Left ventricle myocardium inferior (tissue), 1 donor: ENCODE measurements at places on chromosomes 13 and 19. TPM values are rescaled to one million over a fixed set of nuclear protein-coding genes. Genes with fewer than 3 reads are reported as not detected.

DNA sequence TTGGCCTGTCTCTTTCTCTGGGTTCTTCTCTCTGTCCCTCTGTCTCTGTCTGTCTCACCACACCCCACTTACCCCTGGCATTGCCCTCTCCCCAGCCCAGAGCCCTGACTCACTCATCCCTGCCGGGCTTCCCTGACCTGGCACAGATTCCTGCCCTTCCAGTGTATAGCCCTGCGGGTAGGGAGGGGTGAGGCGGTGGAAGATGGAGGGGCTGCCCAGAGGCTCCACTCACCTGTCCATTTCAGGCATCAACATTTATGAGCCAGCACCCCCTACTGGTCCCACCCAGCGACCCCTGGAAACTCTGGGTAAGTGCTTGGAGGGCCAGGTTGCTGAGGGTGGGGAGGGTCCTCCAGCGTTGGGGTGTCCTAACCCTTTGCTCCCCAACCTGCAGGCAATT is 1.0 kb downstream of the NCCRP1 start:
- H3K27me3 ChIP-seq, result peaks cover 97% of the 10 kb centered on the region
- H3K36me3 ChIP-seq, result no peaks in the 10 kb centered on the region
- no peak overlapping the region for H3K27ac ChIP-seq
- no peak for DNase-seq
- no peak overlapping the region for H3K4me3 ChIP-seq

- peaks cover 22% of the 10 kb centered on the region for H3K36me3 ChIP-seq
- no peaks in the 10 kb centered on the region for H3K27me3 ChIP-seq
- DNase-seq, result peak; percentile 66
Measured at GRCh38 chr19:35267353-35267817, 1.4 kb upstream of the USF2 start.

Gene PTPRS
- total RNA-seq, result 40.0 TPM

Gene KCNN1
- 0.38 TPM for total RNA-seq

DNA sequence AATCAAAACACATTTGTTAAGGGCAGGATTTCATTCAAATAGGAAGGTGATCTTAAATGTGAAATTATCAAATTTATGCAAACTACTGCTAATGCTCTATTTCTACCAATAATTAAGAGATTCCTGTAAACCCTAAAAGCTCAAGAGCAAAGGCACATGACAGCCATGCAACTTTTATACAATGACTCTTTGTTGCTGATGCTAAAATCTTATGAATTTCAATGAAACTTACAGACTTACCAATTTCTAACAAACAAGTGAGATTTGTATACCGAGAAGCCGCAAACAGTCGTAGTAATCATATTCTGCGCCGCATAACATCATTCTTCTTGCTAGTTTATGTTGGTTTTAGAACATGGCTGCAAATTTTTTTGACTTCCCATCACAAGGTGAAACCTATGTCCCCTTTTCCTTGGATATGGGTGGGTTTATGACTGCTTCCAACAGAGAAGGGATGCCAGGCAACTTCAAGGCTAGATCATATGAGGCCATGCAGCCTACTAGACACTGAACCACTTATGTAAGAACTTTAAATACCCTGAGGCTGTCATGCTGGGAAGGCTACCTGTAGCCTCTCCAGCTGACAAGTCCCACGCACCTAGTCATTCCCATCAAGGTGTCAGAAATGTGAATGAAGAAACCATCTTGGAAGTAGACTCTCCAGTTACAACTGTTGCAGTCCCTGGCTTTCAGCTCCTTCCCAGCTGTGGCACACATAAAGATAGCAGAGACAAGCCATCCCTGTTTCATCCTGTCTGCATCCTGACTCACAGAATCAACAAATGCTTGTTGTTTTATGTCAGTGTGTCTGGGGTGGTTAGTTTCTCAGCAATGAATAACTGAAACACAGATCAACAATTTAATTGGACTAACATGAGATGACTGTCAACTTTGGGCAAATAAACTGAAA is 42.0 kb downstream of the LNX2 start:
- H3K4me1 ChIP-seq, result peaks cover 10% of the 10 kb centered on the region
- no peak for DNase-seq
- H3K27me3 ChIP-seq, result no peaks in the 10 kb centered on the region
- H3K4me3 ChIP-seq, result no peak overlapping the region
- H3K27ac ChIP-seq, result no peak overlapping the region

DNA sequence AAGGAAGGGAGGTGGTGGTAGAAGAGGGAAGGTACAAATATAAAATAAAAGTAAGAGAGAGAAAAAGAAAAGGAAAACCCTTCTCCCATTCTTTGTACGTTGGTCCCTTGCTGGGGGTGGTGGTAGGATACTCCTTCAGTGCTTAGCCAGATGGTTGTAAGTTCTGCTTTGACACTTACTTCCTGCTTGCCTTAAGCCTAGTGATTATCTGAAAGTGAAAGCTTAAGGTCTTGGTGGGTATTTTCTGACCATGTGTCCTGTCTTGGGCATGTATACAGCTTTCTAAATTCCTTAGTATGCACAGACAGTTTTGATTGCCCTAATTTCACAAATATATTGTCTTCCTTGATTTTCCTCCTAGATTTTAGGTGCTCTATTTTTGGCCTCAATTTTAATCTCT is 314.8 kb downstream of the PCDH17 start:
- H3K27ac ChIP-seq, result no peak overlapping the region
- no peaks in the 10 kb centered on the region for H3K4me1 ChIP-seq
- H3K27me3 ChIP-seq, result no peaks in the 10 kb centered on the region
- no peaks in the 10 kb centered on the region for H3K36me3 ChIP-seq

Gene GZMM
- not detected for total RNA-seq

Gene CGB1
- not detected for total RNA-seq

GRCh38 chr13:93941444-93941843 is 538.0 kb downstream of the DCT start:
- no peak overlapping the region for H3K27ac ChIP-seq
- DNase-seq, result no peak
- no peaks in the 10 kb centered on the region for H3K4me1 ChIP-seq
- H3K4me3 ChIP-seq, result no peak overlapping the region
- H3K27me3 ChIP-seq, result no peaks in the 10 kb centered on the region

GRCh38 chr13:44601586-44601985 is 25.5 kb upstream of the TSC22D1 start:
- no peaks in the 10 kb centered on the region for H3K36me3 ChIP-seq
- no peak for DNase-seq
- no peaks in the 10 kb centered on the region for H3K4me1 ChIP-seq
- no peak overlapping the region for H3K27ac ChIP-seq
- no peak overlapping the region for H3K4me3 ChIP-seq

DNA sequence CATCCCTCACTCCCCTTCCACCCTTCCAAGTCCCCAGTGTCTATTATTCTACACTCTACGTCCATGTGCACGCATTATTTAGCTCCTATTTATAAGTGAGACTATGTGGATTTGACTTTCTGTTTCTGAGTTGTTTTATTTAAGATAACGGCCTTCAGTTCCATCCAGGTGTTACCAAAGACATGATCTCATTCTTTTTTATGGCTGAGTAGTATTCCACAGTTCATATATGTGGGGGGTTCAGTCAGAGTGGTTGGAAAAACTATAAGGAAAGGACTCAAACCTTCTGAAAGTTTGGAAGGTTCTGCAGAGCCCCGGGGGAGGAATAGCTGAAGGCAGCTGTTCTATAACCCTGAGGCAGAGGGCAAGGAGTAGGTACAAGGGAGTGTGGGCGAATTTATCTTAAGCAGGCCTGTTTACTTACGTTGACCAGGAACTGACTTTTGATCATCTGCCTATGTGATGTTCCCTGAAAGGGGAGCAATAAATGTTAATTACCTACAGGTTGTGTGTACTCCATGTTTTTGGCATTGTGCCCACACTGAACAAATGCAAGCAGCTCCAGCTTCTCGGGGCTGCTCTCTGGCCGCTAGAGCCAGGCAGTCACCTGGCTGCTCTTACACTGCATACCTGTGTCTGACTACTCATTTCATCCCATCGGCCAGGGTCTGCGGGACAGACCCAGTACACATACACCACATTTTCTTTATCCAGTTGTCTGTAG is 13.5 kb upstream of the ADGRE1 start:
- H3K36me3 ChIP-seq, result no peaks in the 10 kb centered on the region
- no peaks in the 10 kb centered on the region for H3K4me1 ChIP-seq
- H3K4me3 ChIP-seq, result no peak overlapping the region
- H3K27me3 ChIP-seq, result peaks cover 38% of the 10 kb centered on the region
- no peak overlapping the region for H3K27ac ChIP-seq
- no peak for DNase-seq

Gene HOMER3
- 14.7 TPM for total RNA-seq

Gene HIPK4
- not detected for total RNA-seq

- no peaks in the 10 kb centered on the region for H3K36me3 ChIP-seq
- peaks cover 100% of the 10 kb centered on the region for H3K27me3 ChIP-seq
- no peak overlapping the region for H3K4me3 ChIP-seq
Measured at GRCh38 chr13:27969866-27970229, 733 bp upstream of the CDX2 start.

GRCh38 chr13:33109271-33109697 is 93.1 kb downstream of the KL start:
- peak overlapping the region; percentile 73 for H3K27ac ChIP-seq
- no peak for DNase-seq
- H3K4me3 ChIP-seq, result no peak overlapping the region
- H3K36me3 ChIP-seq, result peaks cover 87% of the 10 kb centered on the region
- no peaks in the 10 kb centered on the region for H3K27me3 ChIP-seq
- peaks cover 74% of the 10 kb centered on the region for H3K4me1 ChIP-seq

DNA sequence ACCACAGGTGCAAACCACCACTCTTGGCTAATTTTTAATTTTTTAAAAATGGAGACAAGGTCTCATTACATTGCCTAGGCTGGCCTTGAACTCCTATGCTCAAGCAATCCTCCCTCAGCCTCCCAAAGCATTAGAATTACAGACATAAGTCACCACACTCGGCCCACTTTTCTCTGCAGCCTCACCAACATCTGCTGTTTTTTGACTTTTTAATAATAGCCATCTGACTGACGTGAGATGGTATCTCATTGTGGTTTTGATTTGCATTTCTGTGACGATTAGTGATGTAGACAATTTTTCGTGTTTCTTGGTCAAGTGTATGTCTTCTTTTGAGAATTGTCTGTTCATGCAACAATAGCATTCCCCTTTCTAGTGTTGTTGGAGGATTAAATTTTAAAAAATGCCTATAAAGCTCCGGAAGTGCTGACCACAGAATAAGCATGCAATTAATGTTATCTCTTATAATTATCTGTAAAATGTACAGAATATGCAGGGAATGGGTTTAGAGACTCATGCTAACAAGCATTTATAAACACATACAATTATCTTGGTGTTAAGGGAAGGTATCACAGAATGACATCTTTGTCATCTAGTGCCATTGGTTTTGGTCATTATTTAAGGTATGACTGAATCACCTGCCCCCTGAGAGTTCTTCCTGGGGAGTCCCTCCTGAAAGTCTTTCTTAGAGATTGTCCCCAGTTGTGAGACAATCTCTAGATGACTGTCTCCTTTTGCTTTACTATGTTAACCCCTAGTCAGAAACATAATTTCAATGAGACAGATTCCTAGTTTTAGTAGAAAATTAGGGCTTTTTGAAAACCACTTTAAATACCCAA is 118.5 kb upstream of the SERTM1 start:
- no peak overlapping the region for H3K27ac ChIP-seq
- H3K4me1 ChIP-seq, result no peaks in the 10 kb centered on the region
- H3K4me3 ChIP-seq, result no peak overlapping the region
- no peaks in the 10 kb centered on the region for H3K27me3 ChIP-seq

GRCh38 chr19:51150627-51151026 is 8.5 kb downstream of the SIGLEC7 start:
- H3K4me3 ChIP-seq, result no peak overlapping the region
- no peak for DNase-seq
- no peaks in the 10 kb centered on the region for H3K36me3 ChIP-seq
- H3K27ac ChIP-seq, result peak overlapping the region; percentile 19
- peaks cover 5% of the 10 kb centered on the region for H3K4me1 ChIP-seq
- peaks cover 35% of the 10 kb centered on the region for H3K27me3 ChIP-seq

Gene CEACAM16
- total RNA-seq, result not detected

- peak overlapping the region; percentile 58 for H3K27ac ChIP-seq
- H3K36me3 ChIP-seq, result no peaks in the 10 kb centered on the region
- peaks cover 21% of the 10 kb centered on the region for H3K4me1 ChIP-seq
Measured at GRCh38 chr19:38792250-38793111, 3.5 kb downstream of the LGALS7B start.

Gene OVOL3
- not detected for total RNA-seq

Gene PSG4
- total RNA-seq, result not detected
